IPS DF 6.9 (cell line): ENCODE measurements at places on chromosomes 3 and 15.

GRCh38 chr3:69748503-69748902 lies 9.2 kb downstream of the MITF start:
- no peak for DNase-seq

- no peak for DNase-seq
Measured at GRCh38 chr3:129348734-129349133, 70.1 kb downstream of the HMCES start.

DNA sequence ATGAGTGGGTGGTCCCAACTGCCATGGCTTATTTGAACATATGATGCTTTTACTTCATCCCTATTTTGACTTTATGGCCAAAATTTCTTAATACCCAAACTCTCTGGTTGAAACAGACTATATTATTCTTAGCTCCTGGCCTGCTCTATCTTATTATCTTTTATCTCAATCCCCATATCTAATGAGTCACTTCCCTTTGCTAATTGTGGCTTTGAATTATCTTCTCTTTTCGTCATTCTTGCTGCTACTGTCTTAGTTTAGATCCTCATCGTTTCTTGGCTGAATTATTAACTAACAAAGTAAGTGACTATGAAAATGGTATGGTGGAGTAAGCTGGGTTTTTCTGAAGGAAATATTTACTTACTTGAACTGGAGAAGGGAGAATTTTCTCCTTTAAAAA lies 28.2 kb upstream of the DNAJC19 start:
- no peak for DNase-seq

GRCh38 chr15:75065467-75065850 lies 42.1 kb downstream of the PPCDC start:
- DNase-seq, result no peak

- DNase-seq, result no peak
Measured at GRCh38 chr3:119352863-119353527, 58.8 kb downstream of the ARHGAP31 start.
